ENCODE measurements at places on chromosomes 11 and 22. TPM values are rescaled to one million over a fixed set of nuclear protein-coding genes. Genes with fewer than 3 reads are reported as not detected.

DNA sequence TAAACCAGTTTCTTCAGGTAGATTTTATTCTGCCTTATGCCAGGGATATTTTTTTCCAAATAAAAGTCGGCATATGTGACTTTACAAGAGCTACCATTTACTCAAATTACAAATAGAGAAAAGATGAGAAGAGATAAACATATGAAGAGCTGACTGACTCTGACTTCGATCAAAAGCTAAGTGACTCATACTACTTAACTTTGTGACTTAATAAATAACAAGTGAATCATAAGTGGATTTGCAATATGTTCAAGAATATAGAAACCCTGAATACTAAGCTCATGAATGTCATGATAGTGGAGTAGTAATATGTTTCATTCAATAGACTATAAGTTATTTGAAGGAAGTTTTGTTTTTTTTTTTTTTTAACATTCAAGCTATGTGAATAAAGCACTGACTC lies 130.5 kb upstream of the ANO3 start:
- H3K27ac ChIP-seq, result no peak overlapping the region
- no peak for DNase-seq
- no peaks in the 10 kb centered on the region for H3K27me3 ChIP-seq
- H3K4me1 ChIP-seq, result no peaks in the 10 kb centered on the region
- H3K4me3 ChIP-seq, result no peak overlapping the region

DNA sequence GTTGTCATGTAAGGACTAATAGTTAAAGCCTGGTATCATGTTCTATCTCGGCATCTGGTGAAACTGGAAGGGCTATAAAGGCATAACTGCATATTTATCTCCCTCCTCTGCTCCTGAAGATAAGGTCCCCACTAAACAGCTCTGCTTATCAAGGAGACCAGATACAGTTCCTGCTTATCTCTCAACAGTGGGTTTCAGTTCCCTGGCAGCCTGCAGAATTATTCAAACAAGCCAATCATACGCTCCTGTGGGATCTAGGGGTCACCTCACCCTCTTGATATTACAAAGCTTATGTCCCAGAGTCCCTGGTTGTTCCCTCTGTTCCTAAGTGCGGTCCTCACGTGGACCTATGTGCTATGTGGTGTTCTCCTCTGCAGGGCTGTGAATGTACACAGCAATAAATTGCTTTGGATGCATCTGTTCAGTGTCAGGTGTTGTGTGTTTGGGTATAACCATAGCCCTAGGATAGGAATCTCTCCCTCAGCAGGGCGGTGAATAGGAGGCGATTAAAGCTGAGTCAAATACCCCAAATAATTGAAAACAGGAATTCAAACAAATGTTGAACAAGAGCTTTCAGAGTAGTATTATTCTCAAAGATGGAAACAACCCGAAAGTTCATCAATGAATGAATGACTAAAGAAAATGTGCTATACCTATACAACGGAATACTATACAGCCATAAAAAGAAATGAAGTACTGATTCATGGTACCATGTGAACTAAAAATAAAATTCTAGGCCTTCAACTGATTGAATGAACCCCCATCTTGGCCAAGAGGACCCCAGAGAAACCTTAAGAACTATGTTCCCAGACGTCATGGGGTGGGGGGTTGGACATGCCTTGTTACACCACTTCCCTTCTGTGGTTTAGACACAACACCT lies 3.1 kb upstream of the OOSP4A start:
- H3K27ac ChIP-seq, result no peak overlapping the region
- H3K4me3 ChIP-seq, result no peak overlapping the region
- H3K4me1 ChIP-seq, result no peaks in the 10 kb centered on the region
- no peak for DNase-seq
- no peaks in the 10 kb centered on the region for H3K36me3 ChIP-seq

- DNase-seq, result no peak
- no peak overlapping the region for H3K27ac ChIP-seq
- peaks cover 7% of the 10 kb centered on the region for H3K36me3 ChIP-seq
- H3K27me3 ChIP-seq, result no peaks in the 10 kb centered on the region
- H3K4me1 ChIP-seq, result peaks cover 16% of the 10 kb centered on the region
- H3K4me3 ChIP-seq, result no peak overlapping the region
Measured at GRCh38 chr11:110519796-110520195, 90.0 kb downstream of the FDX1 start.

DNA sequence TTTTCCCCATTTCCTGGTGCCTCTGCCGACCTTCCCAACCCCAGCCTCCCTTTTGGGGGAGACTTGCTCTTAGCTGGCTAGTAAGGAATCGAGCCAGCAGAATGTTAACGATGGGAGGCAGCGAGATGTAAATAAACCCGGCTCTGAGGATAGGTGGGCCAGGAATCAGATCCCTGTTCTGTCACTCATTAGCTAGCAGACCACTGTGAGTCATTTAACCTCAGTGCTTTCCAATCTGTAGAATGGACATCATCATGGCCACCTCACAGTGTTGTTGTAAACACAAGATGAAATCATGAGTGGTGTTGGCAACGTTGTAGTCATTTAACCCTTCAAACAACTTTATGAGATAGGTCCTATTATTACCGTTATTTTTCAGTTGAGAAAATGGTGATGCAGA lies 208.6 kb downstream of the KIRREL3 start:
- H3K4me3 ChIP-seq, result no peak overlapping the region
- no peaks in the 10 kb centered on the region for H3K36me3 ChIP-seq
- DNase-seq, result no peak
- no peaks in the 10 kb centered on the region for H3K4me1 ChIP-seq
- H3K27me3 ChIP-seq, result no peaks in the 10 kb centered on the region

DNA sequence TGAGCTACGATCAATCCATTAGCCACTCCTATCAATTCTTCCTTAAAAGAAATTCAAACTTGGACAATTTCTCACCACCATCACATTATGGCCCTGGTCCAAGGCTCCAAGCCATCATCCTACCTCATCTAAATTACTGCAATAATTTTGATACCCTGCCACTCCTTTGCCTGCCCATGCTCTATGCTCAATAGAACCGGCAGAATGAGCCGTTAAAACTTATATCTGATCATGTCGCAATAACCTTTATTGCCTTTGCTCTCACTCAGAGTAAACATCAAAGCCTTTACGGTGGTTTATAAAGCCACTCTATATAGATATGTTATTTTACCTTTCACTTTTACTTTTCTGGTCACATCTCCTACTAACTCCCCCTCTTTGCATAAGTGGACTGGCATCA lies 2392.1 kb upstream of the RAG2 start:
- no peaks in the 10 kb centered on the region for H3K36me3 ChIP-seq
- no peak for DNase-seq
- no peak overlapping the region for H3K27ac ChIP-seq
- H3K27me3 ChIP-seq, result no peaks in the 10 kb centered on the region
- no peaks in the 10 kb centered on the region for H3K4me1 ChIP-seq

DNA sequence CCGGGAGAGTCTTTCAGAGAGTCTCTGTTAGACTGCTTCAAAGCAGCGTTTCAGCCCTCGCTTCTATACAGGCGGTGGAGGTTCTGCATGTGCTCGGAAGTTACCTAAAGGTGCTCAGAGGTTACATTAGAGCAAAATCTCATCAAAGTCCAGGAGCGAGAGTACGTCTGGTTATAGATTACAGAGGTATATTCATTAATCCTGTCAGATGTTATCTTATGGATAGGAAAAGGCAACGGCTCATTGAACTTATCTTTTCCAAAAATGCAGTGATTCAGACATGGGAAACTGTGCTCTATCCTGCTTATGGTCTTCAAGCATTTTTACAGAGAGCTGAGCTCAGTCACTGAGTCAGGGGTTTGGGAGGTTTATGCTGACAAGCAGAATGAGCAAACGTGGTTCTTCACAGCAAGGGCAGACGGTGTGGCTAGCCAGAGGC lies 9.1 kb upstream of the ZBED5 start:
- peaks cover 20% of the 10 kb centered on the region for H3K4me1 ChIP-seq
- H3K4me3 ChIP-seq, result no peak overlapping the region
- no peak overlapping the region for H3K27ac ChIP-seq
- no peaks in the 10 kb centered on the region for H3K27me3 ChIP-seq
- no peak for DNase-seq

GRCh38 chr11:46159680-46160079 lies 38.4 kb upstream of the PHF21A start:
- DNase-seq, result no peak
- peaks cover 36% of the 10 kb centered on the region for H3K27me3 ChIP-seq
- no peaks in the 10 kb centered on the region for H3K36me3 ChIP-seq
- no peak overlapping the region for H3K27ac ChIP-seq

- H3K27me3 ChIP-seq, result no peaks in the 10 kb centered on the region
- H3K4me1 ChIP-seq, result no peaks in the 10 kb centered on the region
- H3K36me3 ChIP-seq, result no peaks in the 10 kb centered on the region
- no peak overlapping the region for H3K27ac ChIP-seq
Measured at GRCh38 chr22:46902436-46902835, 140.0 kb downstream of the TBC1D22A start.

DNA sequence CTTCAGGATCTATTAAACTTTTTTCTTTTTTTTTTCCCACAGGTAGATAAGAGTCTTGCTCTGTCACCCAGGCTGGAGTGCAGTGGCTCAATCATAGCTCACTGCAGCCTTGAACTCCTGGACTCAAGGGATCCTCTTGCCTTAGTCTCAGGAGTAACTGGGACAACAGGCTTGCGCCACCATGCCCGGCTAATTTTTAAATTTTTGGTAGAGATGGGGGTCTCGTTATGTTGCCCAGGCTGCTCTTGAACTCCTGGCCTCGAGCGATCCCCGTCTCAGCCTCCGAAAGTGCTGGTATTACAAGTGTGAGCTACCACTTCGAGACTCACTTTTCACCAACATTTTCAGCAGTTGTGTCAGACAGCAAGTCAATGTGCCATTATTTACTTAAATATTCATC lies 962 bp downstream of the SIRT3 start:
- H3K36me3 ChIP-seq, result peaks cover 14% of the 10 kb centered on the region
- peak overlapping the region; percentile 85 for H3K4me3 ChIP-seq
- no peaks in the 10 kb centered on the region for H3K27me3 ChIP-seq
- peaks cover 35% of the 10 kb centered on the region for H3K4me1 ChIP-seq
- DNase-seq, result no peak

GRCh38 chr11:131906963-131907362 lies 536.5 kb downstream of the NTM start:
- peaks cover 9% of the 10 kb centered on the region for H3K4me1 ChIP-seq
- H3K27ac ChIP-seq, result no peak overlapping the region
- no peak overlapping the region for H3K4me3 ChIP-seq

- H3K27ac ChIP-seq, result peak overlapping the region; percentile 55
- H3K4me1 ChIP-seq, result peaks cover 20% of the 10 kb centered on the region
- no peak for DNase-seq
- H3K4me3 ChIP-seq, result no peak overlapping the region
- no peaks in the 10 kb centered on the region for H3K36me3 ChIP-seq
Measured at GRCh38 chr22:20204806-20205205, 54.0 kb upstream of the CCDC188 start.

DNA sequence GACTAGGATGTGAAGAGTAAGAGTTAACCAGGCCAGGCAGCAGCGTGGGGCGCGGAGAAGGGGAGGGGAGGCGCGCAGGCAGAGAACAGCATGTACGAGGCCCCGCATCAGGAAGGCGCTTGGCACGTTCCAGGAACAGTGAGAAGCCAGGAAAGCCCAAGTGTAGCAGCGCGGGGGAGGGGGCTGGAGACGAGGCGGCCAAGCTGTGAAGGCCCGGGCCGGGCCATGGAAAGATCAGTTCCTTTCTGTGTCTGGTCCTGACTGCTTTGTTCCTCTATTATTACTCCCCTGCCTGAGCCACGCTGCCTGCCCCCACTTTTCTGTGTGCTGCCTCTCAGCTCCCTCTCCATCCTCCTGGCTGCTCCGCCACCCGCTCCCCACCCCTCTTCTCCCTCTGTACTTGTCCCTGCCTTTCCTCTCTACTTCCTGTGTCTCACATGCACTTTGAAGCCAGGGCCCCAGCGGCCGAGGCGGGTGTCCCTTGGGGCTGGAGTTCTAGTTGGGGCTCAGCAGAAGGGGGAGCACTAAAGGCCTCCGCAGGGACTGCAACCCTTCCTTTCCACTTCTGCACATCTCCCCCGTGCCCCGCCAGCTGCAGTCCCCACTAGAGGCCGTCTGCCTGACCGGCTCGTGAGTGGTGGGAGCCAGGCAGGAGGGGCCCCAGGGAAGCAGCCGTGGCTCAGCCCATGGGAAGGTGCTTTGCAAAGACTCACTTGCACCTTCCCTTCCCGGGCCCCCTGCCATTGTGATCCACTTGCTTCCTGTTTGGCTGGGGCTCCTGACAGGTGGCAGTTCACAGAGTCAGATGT lies 63.7 kb downstream of the PRDM11 start:
- no peaks in the 10 kb centered on the region for H3K27me3 ChIP-seq
- H3K4me3 ChIP-seq, result no peak overlapping the region
- no peaks in the 10 kb centered on the region for H3K36me3 ChIP-seq
- peak overlapping the region; percentile 43 for H3K27ac ChIP-seq
- no peak for DNase-seq

DNA sequence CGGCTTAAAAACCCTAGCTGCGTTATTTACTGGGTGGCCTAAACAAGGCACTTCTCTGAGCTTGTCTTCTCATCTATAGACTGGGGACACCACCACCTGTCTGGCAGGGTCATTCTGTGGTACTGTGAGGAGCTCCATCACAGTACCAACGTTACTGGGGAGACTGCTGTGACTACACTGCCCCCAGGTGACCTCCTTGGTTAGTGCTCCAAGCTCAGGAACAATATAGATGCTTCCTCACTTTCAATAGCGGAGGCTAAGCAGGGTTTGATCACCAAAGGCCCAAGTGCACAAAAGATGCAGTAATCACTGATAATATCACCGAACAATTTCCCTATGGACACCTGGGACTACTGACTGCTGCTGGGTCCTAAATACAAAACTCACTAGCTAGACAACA lies 18.8 kb downstream of the PRPF19 start:
- no peaks in the 10 kb centered on the region for H3K27me3 ChIP-seq
- H3K4me1 ChIP-seq, result peaks cover 9% of the 10 kb centered on the region
- H3K36me3 ChIP-seq, result peaks cover 34% of the 10 kb centered on the region

DNA sequence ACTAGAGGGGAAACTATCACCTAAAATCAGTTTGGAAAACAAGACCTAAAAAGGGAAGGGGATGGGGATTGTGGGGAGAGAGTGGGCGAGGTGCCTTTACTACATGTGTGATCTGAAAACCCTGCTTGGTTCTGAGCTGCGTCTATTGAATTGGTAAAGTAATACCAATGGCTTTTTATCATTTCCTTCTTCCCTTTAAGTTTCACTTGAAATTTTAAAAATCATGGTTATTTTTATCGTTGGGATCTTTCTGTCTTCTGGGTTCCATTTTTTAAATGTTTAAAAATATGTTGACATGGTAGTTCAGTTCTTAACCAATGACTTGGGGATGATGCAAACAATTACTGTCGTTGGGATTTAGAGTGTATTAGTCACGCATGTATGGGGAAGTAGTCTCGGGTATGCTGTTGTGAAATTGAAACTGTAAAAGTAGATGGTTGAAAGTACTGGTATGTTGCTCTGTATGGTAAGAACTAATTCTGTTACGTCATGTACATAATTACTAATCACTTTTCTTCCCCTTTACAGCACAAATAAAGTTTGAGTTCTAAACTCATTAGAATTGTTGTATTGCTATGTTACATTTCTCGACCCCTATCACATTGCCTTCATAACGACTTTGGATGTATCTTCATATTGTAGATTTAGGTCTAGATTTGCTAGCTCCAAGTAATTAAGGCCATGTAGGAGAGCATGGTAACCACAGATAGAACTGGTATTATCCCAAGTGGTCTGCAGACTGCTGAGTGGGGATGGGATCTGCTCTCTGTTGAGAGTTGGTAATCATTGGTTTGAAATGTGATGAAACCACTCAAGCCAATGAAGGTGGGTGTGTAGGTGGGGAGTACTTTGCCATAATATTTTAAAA lies 3.6 kb downstream of the NEAT1 start:
- H3K27me3 ChIP-seq, result peaks cover 2% of the 10 kb centered on the region
- H3K27ac ChIP-seq, result peak overlapping the region; percentile 100
- peaks cover 55% of the 10 kb centered on the region for H3K4me1 ChIP-seq
- H3K4me3 ChIP-seq, result peak overlapping the region; percentile 87
- DNase-seq, result peak; percentile 54

ATF4 gene
- total RNA-seq, result 426 TPM

NRGN gene
- total RNA-seq, result 6.1 TPM

RPS3 gene
- total RNA-seq, result 2,820 TPM

KCNQ1OT1 gene
- total RNA-seq, result 0.24 TPM

MSANTD2 gene
- 9.1 TPM for total RNA-seq

TRIM49 gene
- not detected for total RNA-seq

TRIM51 gene
- not detected for total RNA-seq

WBP2NL gene
- 1.3 TPM for total RNA-seq

Measured in activated CD8-positive, alpha-beta T cell treated with anti-CD3 and anti-CD28 coated beads, Interleukin-2, amount 10 ng/mL, durations not matched to agents 7 days and 5 days (primary cell).